Effector CD4-positive, alpha-beta T cell (primary cell): ENCODE measurements at places on chromosomes 4 and X.

DNA sequence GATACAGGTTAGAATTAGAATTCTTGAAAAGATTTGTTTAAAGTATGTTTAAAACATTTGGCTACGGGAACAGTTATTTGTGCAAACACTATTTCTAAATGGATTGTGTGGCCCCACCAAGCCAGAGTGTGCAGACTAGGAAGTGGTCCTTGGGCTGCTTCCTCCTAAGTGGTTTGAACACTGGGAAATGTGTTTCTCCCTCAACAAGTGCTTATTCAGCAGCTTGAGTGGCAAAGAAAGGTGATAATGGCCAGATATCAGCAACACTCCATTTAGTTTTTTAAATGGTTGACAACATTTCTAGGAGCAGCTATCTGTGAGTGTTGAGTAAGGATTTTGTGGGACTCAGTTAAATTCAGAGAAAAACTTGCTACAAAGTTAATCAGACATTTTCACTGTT is 141.4 kb upstream of the LNX1 start:
- DNase-seq, result no peak

- DNase-seq, result no peak
Measured at GRCh38 chr4:153790500-153790865, 1.6 kb upstream of the SFRP2 start.

DNA sequence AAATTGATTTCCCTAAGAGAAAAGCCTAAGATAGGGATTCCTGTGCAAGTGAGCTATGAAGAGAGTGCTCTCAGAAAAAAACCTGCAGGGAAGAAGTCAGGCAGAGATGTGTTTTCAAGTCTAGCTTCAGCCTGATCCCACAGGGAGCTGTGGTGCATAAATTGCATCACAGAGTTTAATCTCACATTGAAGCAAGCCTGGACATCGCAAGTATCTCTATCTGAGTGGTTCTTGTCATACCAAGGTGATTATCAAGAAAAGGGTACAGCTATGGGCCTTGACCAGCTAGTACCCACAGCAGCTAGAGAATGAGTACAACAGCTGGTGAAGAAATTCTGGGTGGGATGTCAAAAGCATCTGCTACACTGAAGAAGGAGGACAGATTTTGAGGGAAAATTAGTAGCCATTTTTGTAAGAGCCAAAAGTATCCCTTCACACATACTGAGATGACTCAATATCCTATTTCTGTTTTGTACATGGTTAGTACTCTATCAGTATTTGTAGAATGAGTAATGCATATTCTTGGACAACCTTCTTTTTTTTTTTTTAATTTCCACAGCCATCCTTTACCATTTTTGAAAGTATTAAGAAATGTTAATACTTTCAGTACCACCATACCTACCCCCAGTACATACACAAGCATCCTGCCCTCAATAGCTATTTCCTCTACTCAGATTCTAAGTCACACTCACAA is 708.9 kb downstream of the IL1RAPL1 start:
- DNase-seq, result no peak

DNA sequence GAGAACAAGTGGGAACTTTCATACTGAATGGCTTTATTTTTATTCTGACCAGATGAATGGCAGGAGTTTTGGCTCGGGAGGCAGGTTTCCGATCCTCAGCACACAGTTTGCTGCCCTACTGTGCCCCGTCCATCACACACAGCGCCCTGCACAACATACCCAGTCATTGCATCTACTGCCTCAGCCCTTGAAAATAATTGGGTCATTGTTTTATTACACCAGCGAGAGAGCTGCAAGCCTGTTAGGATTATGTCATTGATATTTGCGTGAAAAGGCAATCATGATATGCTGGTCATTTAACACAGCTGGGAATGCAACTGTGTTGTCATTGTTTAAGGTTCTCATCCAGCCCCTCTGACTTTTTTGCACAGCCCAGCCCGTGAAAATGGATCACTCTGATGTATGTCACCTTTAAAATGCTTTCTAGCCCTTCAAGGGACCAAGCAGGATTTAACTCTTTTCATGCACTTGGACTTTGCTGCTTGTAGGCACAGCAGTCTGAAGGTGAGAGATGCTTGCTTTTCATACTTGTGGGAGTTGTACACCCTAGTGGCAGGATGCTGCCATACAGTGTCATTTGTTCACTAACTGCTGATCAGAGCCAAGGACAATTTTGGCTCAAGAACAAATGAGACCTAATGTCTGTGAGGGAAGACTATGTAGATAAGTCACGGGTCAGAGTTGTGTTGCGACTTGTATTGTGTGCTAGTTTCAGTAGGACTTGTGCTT is 62.3 kb downstream of the RTL9 start:
- no peak for DNase-seq

DNA sequence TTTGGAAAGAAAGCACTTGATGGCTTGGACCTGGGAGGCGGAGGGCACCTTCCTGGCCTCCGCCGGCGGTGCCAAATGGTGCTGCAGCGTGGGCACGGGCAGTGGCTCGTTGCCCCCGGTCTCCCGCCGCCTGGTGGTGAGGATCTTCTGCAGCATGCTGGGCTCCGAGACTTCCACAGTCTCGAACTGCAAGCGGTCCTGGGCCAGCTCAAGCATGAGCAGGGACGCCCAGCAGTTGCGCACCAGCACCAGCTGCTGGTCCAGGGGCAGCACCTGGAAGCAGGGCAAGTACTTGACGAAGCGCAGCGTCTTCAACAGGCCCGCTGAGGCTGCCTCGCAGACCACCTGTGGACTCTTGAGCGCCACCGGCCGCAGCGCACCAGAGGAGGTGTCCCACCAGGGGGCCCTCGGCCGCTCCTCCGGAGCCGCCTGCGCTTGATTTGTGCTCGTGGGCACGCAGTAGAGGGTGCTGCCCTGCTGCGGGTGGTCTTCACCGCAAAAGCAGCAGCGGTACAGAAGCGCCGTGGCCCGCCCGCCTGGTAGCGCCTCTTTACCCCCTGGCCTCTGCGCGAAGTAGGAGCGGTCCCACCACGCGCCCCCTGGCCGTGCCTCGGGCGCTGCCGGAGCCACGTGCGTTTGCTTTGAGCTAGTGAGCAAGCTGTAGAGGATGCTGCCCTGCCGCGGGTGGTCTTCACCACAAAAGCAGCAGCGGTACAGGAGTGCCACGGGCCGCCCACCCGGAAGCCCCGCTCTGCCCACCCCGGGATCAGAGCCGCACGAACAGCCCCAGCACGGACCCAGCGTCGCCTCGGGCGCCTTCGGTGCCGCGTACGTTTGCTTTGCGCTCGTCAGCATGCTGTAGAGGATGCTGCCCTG is 689 bp downstream of the NR0B1 start:
- DNase-seq, result no peak

DNA sequence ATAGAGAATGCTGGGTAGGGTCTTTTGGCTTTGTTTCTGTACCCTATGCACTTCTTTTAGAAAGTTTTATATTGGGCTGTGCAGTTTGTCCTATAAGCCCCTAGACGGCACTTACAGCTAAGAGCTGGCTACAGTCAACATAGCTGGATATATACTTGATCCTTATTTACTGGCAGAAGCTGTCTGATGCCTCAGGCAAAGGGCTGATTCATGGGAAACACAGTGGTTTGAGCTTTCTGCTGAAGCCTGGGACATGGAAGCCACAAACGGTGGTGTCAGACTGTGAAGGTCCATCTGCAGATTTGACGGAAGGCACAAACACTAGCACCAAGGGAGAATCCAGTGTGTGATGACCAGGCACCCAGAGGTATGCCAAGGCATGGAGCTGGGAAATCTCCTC is 608.4 kb downstream of the ANKRD50 start:
- no peak for DNase-seq

GRCh38 chr4:129232589-129233337 is 136.8 kb downstream of the C4orf33 start:
- DNase-seq, result no peak

- DNase-seq, result no peak
Measured at GRCh38 chrX:115689931-115690330, 129.0 kb downstream of the PLS3 start.

- DNase-seq, result no peak
Measured at GRCh38 chr4:149897783-149898182, 82.1 kb upstream of the IQCM start.

GRCh38 chr4:107453987-107454386 is 266.0 kb downstream of the PAPSS1 start:
- no peak for DNase-seq

- no peak for DNase-seq
Measured at GRCh38 chr4:152929888-152930287, 6.2 kb upstream of the FHDC1 start.

DNA sequence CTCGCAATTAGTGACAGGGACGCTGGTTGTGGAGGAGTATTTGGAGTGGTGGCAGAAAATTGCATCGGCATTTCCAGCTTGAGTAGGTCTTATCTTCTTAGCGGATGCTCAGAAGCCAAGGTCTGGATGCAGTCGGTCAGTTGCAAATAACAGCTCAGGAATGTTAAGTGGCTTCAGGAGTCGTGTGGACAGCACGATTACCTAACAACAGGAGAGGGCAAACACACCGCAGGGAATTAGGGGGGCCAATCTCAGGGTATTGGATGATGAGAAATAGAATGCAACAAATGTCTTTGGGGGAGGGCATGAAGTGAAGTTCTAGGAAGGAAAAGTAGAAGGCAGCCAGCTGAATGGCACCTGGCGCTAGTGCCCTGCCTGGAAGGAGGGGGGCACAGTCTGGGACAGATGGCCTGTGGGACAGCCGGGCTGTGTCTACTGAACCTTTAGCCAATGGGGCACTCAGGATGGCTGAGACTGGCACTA is 11.8 kb downstream of the RASL11B start:
- DNase-seq, result no peak

GRCh38 chrX:27619975-27620374 is 29.8 kb downstream of the DCAF8L2 start:
- DNase-seq, result no peak

GRCh38 chrX:9420275-9421265 is 44.3 kb upstream of the TBL1X start:
- DNase-seq, result no peak

DNA sequence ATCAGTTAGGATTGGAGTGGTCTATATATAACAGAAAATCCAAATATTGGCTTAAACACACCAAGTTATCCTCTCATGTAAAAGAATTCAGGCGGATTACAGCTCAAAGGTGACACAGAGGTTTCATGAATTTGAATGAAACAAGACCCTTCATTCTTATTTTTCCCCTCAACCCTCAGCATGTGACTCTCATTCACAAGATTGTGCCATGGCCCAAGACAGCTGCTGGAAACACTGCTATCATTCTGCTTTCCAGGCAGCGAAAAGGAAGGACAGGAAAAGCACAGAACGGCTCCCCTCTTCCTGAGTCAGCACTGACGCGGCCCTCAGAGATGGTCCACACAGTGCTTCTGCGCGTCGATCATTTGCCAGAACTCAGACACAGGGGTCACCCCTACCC is 891.0 kb upstream of the FRG1 start:
- no peak for DNase-seq

- no peak for DNase-seq
Measured at GRCh38 chrX:1593286-1594271, 2.2 kb downstream of the AKAP17A start.

- DNase-seq, result no peak
Measured at GRCh38 chr4:175412746-175413145, 399.3 kb downstream of the GPM6A start.

DNA sequence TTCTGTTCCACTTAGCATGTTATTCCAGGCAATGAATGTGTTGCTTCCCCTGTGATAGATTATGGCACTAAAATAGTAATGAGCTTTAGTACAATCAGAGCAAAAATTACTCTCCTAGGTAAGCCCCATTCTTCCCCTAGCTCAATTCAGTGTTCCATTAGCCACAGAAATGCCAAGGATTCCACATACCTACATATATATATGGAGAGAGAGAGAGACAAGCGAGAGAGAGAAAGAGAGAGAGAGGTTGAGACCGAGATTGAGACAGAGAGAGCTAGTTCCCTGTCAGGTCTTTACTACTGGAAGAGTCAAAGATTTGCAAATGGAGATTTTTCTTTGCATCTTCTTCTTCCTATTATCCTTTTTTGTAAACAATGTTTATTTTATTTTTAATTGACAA is 8.7 kb downstream of the LIMCH1 start:
- DNase-seq, result no peak

- DNase-seq, result no peak
Measured at GRCh38 chr4:164803702-164804101, 49.8 kb downstream of the SMIM31 start.

GRCh38 chrX:131239057-131239456 is 50.0 kb downstream of the IGSF1 start:
- DNase-seq, result no peak

DNA sequence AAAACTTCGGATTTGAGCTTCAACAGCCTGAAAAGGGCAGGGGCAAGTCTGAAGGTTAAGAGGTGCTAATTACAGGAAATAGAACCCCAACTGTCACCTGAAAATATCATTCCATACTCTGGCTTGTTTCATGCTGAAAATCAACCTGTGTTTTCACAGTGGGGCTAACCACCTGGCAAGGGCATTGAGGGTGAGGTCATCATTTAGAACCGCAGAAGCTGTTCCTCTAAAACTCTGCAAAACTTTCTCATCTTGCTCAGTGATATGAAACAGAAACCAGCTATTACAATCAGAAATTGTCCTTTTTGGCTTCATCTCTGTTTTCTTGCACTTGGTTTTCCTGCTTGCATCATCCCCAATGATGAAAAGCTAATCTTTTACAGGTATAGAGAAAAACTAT is 247.6 kb downstream of the DCLK2 start:
- no peak for DNase-seq

DNA sequence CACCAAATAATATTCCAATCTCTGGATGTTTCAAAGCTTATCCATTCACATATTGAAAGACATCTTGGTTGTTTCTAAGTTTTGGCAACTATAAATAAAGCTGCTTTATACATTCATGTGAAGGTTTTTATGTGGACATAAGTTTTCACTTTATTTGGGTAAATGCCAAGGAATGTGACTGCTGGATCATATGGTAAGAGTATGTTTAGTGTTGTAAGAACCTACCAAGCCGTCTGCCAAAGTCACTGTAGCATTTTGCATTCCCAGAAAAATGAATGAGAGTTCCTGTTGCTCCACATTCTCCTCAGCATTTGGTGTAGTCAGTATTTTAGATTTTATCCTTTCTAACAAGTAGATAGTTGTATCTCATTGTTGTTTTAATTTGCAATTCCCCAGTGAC is 1047.7 kb downstream of the C4orf33 start:
- no peak for DNase-seq

GRCh38 chr4:143381189-143382118 is 44.8 kb downstream of the GAB1 start:
- DNase-seq, result no peak

DNA sequence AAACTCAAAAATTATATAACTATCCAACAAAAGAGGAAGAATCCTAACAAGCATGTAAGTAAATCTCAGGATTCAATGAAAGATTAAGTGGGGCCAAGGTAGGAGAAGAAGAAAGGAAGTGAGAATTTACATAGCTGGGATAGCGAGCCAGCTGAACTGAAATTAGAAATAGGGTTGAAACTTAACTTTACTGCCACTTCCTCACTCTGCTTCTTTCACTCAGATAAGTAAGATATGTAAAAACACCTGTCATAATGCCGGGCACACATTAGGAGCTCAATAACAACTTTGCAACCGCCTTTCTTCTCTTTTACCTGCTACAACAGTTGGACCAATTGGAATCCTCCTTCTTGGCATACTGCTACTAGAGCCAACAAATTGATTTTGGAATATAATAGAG is 129.4 kb downstream of the CNKSR2 start:
- no peak for DNase-seq
